ENCODE measurements at places on chromosomes 13 and 19.
A peak's percentile ranks its signal among the peaks of the same experiment; 100 is the strongest.

DNA sequence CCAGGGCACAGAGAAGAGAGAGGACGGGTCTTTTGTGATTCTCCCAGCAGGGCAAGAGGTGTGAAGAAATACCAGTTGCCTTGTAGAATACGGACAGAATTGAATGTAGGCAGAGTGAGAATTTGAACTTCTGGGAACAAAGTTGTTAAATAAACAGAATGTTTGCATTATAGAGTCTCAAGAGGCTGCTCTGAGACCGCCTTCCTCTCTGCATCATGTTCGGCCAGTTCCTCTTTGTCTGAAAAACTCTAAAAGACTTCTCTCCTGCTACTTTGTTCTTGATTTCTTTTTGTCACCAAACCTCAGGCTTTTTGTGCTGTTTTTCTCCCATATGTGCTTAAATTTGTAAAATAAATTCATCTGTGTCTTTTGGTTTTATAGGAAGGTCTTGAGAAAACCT lies 256.4 kb downstream of the DLEU7 start:
- no peak for DNase-seq

DNA sequence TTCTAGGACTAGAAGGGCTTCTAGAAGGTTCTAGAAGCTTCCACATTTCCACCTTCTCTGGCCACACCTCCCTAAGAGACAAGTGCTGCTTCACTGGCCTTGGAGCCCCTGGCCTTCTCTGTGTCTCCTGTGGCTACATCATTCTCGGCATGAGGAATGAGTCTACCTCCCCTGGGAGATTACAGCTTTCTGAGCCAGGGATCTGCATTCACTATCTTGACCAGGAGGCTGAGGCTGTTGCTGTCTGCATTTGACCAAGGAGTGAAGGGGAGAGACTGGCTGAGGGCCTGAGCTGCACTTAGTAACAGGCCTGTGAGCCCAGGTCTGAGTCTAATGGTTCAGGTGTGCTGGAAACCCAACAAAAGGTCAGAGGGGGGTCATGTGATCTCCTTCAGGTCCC lies 5.3 kb downstream of the CPAMD8 start:
- no peak for DNase-seq

DNA sequence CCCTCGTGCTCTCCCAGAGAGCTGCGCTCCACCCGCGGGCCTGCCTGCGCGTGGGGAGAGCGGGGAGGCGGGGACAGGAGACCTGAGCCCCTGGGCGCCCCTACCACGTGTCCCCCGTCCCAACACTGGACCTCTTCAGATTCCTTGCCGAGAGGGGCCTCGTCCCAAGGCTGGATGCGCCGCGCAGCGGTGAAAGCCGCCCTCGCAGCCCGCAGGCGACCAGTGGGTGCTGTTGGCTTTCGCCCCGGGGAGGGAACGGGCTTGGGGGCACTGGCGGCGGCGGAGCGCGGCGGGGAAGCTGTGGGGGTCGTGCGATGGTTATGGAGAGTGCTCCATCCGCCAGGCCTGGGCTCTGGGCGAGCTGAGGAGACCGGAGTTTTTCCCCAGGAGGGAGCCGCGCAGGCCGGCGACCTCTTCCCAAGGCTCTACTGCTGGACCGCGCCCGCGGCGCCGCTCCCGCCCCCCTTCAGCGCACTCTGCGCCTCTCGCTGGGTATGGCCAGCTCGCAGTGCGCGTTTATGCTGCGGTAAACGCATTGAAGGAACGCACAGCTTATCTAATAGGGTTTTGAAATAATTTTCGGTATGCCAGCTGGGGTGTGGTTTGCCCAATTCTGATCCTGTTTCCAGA lies 17.2 kb upstream of the RNF17 start:
- peak; percentile 60 for DNase-seq

- DNase-seq: no peak
Observed at GRCh38 chr19:42193706-42194105, 23.8 kb downstream of the DEDD2 start.

- DNase-seq: no peak
Observed at GRCh38 chr13:21663197-21663596, 7.7 kb upstream of the FGF9 start.
